ENCODE measurements at places on chromosomes 11 and 22. TPM values are rescaled to one million over a fixed set of nuclear protein-coding genes. Genes with fewer than 3 reads are reported as not detected.

DNA sequence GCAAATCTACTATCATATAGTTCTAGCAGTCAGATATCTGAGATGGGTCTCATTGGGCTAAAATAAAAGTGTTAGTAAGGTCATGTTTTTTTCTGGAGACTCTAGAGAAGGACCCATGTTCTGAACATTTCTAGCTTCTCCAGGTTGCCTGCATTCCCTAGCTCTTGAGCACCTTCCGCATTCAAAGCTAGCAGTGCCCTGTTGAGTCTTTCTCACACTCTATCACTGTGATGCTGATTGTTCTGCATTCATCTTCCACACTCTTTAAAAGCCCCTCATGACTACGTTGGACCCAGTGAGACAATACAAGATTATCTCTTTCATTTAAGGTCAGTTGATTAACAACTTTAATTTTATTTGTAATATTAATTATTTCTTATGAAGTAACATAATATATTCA, 433.3 kb upstream of the CHORDC1 start:
- no peak for DNase-seq

DNA sequence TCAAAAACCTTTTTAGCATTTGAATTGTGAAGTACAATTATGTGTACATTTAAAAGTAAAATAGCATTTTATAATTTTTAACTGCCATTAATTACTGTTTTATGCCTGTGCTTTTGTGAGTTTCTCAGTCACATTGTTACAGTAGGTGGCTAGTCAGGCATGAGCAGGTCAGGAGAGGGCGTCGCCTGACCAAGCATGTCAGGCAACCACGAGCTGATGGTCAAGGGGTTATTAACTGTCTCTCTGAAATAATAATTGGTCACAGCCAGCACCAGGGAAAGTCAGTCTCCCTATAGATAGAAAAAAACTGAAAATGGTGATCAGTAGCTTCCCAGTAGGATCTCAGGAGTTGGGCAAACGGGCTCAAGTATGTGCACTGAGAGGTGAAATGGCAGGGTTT, 19.4 kb upstream of the CCDC81 start:
- DNase-seq = no peak

DNA sequence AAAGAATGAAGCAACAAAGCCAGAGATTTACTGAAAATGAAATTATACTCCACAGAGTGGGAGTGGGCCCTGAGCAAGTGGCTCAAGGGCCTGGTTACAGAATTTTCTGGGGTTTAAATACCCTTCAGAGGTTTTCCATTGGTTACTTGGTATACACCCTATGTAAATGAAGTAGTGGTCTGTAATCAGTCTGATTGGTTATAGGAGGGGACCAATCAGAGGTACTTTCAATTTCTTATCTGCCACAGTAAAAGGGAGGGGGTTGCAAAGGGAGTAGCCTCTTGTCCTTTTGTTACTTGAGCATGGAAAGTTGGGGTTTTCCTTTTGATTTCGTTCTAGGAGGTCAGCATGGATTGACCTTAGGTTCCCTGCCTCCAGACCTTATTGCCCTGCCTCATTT, 63.5 kb downstream of the ATM start:
- DNase-seq = no peak

The P2RY2 gene
- not detected for polyA plus RNA-seq

DNA sequence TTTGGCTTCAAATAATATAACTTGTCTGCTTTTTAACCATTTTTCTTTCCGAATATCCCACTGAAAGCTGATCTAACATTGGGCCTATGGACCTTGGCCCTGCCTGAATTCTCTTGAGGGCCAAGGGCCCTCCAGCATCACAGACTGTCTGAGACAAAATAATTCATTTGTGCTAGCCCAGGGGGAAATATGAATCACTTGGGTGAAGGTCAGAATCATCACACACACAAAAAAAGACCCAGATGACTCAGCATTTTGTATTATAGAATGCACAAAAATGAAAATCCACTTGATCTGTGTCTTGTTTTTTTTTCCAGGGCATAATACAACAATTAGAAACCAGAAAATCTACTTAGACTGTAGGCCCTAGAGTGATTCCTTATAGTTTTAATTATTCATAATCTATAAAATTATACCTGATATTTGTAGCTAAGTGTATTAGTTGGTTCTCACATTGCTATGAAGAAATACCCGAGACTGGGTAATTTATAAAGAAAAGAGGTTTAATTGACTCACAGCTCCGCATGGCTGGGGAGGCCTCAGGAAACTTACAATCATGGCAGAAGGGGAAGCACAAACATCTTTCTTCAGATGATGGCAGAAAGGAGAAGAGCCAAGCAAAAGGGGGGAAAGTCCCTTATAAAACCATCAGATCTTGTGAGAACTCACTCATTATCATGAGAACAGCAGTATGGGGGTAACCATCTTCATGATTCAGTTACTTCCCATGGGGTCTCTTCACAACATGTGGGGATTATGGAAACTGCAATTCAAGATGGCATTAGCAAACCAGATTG, 15.6 kb upstream of the RDX start:
- DNase-seq = no peak

DNA sequence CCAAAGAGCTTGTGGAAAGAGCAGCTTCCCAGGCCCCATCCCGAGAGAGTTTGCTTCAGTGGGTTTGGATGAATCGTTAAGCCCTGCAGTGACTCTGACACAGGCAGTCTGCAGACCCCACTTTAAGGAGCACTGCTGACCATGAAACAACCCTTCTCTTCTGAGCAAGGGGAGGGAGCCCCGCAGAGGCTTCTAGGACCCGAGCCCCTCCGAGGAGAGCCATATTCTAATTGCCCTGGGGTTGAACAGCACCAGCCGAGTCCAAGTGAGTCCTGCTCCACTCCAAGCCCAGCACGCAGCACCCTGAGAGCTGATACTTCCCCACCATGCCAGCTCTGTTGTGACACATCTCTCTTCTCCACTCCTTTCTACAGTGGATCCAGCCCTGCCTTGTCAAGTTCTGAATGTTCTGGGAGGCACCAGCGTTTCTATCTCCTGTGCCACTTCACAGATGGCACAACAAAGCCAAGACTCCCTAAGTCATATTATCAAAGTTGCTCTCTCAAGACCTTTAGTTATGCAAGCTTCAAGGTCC, 10.4 kb downstream of the USP2 start:
- no peak for DNase-seq

The LINC01488 gene
- polyA plus RNA-seq = not detected

The EFEMP2 gene
- 31.8 TPM for polyA plus RNA-seq

The CDC42BPG gene
- 20.0 TPM for polyA plus RNA-seq

GRCh38 chr11:119290894-119291497, 25.9 kb downstream of the MCAM start:
- DNase-seq = no peak
